ENCODE measurements at places on chromosomes 16 and 17.

DNA sequence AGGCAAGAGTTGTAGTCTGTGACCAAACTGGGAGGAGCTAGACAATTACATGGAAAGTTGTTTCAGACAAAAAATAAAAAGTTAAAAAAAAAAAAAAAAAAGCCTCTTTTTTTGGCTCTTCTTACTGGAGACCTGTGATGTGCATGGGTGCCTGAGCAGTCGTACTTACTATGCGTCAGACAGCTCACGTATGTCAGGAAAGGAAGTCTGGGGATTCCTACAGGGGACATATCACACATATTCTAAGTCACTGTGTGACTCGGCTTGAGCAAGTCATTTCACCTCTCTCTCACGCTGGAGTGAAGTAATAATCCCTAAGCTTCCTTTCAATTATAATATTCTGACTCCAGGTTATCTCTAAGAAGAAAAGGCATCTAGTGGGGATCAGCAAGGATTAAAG, 6.0 kb downstream of the SLFN14 start:
- no peak for DNase-seq

DNA sequence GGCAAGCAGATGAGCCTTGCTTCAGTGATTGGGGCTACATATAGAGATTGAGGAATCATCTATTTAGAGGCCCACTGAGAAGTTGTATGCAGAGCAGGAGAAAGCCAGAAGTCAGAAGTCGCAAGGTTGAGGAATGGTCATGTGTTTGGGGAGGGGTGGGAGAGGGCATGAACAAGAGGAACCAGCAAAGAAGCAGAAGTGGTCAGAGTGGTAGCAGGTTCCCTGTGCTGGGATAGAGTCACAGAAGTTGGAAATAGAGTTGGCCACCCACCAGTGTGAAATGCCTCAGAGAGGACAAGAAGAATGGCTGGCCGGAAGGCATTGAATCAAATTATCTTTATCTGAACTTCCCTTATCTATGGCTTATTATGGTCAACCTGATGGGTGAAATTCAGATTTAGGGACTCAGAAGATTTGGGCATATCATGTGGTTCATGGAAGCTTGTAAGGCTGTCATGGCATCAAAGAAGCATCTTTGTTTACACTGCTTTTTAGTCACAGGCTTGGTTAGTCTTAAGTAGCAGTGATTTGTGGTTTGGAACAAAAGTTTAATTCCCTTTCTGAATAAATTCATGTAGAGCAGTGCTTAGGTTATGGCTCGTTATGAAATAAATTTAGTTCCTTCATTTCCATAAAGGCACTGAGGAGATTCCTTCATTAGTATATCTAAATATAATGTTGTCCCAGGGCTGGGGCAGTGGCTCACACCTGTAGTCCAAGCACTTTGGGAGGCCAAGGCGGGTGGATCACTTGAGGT, 19.7 kb downstream of the MAP3K3 start:
- no peak for DNase-seq

GRCh38 chr16:83586461-83587200, 221.1 kb upstream of the HSBP1 start:
- no peak for DNase-seq

DNA sequence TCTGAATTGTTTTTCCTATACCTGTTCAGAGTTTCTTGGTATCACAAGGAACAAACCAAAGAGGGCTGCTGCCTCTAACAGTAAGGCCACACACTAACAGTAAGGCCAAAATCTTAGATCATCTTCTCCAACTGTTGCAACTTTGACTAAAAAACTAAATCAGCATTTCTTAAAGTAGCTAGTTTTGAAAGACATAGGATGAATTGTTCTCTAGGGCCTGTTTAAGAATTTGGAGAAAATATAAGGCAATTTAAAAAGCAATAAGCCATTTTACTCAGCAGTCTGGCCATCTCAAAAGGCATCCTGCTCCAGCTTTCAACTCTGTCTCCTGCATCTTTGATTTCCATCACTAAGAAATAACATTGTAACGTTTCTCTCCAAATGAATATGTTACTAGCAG, 105.0 kb upstream of the MON1B start:
- no peak for DNase-seq

- no peak for DNase-seq
These were observed 10.2 kb upstream of the SEC14L1 start for GRCh38 chr17:77130525-77130924.

- no peak for DNase-seq
These were observed 38.2 kb upstream of the IL21R start for GRCh38 chr16:27363797-27364196.

- DNase-seq: no peak
These were observed 31.2 kb downstream of the MNT start for GRCh38 chr17:2369551-2370210.

GRCh38 chr17:70166615-70167014, 2.7 kb upstream of the KCNJ2 start:
- DNase-seq: no peak

GRCh38 chr16:2388875-2389433, 40.3 kb upstream of the CCNF start:
- DNase-seq: peak; percentile 63

DNA sequence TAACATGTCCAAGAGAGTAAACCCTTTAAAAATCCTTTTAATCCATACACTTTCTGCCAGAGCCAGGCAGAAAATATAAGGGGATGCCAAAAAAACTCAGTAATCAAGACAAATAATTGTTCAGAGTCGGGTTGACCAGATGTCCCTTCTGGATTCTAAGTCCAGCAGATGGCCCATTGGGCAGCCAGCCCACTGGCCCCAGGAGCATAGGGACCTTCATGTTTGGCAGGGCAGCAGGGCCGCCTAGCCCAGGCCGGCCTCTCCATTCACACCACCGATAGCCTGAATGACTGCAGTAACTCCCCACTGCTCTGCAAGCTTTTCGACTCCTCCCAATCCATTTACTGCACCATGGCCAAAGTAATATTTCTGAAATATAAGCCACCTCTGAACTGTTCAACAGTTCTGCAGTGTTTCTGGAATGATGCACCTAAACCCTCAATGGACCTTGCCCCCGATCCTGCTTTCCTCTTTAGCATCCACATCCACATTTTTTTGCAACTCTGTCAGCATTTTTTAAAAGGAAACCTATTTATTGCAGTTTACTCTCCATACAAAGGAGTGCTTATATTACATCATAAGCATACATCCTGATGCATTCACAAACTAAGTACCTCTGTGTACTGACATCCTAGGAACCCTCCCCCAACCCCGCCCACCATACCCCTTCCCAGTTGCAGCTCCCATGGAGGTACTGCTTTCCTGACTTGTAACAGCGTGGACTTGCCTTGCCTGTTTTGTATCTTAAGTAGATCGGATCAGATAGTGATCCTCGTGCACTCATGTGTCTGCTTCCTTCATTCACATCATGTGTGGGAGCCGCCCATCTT, 46.4 kb downstream of the LDHD start:
- peak; percentile 20 for DNase-seq

- DNase-seq: no peak
These were observed 11.6 kb upstream of the CMIP start for GRCh38 chr16:81432937-81433557.

GRCh38 chr16:4200781-4201137, 41.1 kb downstream of the SRL start:
- DNase-seq: peak; percentile 70

DNA sequence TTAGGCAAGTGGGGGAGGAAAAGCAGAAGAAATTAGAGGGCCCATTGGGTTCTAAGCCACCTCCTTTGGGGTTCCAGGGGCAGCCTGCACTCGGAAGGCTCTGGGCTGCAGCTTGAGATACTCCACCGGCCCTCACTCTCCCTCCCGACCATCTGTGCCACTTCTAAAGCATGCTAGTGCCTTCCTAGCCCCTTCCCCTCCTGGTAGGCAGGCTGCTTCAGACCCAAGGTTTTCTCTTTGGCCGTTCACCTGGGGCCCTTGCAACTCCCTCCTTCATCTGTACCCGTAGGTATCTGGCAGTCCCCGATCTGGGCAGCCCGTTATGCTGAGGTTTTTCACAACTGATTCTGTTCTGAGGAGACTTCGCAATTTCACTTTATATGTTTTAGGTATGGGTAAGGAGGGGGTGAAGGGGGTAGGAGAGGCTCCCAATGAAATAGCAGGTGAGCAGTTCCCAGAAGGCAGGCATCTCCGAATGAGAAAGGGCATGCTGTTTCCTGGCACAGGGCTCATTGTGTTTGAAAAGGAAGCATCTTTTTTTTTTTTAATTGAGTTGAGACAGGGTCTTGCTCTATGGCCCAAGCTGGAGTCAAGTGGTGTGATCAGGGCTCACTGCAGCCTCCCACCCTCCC, 98.7 kb downstream of the RAB11FIP4 start:
- no peak for DNase-seq

GRCh38 chr17:1834380-1835149, 4.8 kb downstream of the RPA1 start:
- no peak for DNase-seq

GRCh38 chr16:24418733-24419132, 120.6 kb upstream of the RBBP6 start:
- DNase-seq: no peak

DNA sequence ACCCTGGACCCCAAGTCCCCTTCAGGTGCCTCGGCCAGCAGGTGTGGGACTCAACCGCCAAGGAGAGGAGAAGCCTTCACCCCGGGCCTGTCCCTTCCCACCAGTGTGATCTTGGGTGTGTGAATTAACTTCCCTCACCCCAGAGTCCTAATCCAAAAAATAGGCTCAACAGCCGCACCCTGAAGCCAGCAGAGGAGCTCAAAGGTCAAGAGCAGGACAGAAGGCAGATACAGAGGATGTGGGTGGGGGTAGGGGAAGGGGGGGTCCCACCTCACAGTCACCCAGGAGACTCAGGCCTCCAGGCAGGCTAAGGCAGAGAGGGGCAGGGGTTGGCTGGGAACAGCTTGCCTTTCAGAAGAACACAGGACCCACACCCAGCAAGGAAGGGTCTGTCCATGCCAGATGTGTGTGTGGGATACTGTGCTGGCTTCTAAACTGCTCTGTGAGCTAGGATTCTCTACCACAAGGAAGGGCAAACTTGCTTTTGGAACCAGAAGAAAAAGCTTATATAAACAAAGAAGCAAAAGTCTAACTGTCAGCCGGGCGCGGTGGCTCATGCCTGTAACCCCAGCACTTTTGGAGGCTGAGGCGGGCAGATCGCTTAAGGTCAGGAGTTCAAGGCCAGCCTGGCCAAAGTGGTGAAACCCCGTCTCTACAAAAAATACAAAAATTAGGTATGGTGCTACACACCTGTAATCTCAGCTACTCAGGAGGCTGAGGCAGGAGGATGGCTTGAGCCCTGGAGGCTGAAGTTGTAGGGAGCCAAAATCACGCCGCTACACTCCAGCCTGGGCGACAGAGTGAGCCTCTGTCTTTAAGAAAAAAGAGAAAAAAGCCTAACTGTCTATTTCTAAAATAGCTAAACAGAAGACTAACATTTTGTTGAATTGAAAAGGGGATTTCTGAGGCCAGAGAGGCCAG, 4.6 kb downstream of the PIEZO1 start:
- DNase-seq: no peak

DNA sequence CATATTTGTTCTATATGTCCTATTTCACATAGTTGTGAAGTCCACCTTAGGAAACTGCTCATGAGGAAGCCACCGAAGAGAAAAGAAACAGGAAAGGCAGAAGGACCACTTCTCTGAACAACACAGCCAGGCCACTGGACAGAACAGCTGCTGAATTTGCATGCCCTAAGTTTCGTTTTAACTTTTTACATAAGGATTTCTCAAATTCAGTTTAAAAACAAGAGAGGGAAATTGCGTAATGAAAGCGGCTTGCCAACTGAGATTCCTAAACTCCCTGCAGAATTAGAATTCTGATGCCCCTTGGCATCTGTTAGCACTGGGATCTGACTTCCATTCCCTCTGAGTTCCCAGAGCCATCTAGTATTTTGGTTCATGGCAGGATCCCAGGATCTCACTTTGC, 5.0 kb upstream of the CCL8 start:
- peak; percentile 56 for DNase-seq

All from GM03348 (cell line).